Hematopoietic multipotent progenitor cell treated with erythropoietin and hydrocortisone succinate and interleukin-3 and kit ligand, for 8 days (in vitro differentiated cells): ENCODE measurements at places on chromosomes 11 and 22.

DNA sequence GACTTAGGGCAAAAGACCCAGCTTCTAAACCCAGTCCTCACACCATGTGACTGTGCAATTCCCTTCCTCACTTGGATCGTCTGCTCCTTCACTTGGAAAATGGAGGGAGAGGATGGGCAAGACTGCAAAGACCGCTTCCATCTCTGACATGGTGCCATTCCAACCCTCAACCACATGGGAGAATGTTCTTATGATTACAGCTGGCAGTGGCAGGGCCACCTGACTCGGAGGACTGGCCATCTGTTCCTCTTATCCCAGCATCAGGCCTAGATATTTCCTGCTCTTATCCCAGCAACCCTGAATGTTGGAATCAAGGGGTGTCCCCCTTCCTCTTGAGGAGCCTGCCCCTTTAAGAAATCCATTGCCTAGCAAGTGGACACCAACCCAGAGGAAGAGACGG, 15.4 kb downstream of the DSCAML1 start:
- no peak for DNase-seq

- DNase-seq = no peak
These were observed 699 bp downstream of the AIFM3 start for GRCh38 chr22:20967697-20968211.

GRCh38 chr11:75523811-75524664, 1.7 kb downstream of the GDPD5 start:
- no peak for DNase-seq

GRCh38 chr11:35105319-35106079, 33.5 kb upstream of the CD44 start:
- peak; percentile 95 for DNase-seq

- DNase-seq = no peak
These were observed 91.9 kb downstream of the GRAMD1B start for GRCh38 chr11:123521930-123522329.
